ENCODE measurements at places on chromosomes 16 and 17. TPM values are rescaled to one million over a fixed set of nuclear protein-coding genes. Genes with fewer than 3 reads are reported as not detected.

DNA sequence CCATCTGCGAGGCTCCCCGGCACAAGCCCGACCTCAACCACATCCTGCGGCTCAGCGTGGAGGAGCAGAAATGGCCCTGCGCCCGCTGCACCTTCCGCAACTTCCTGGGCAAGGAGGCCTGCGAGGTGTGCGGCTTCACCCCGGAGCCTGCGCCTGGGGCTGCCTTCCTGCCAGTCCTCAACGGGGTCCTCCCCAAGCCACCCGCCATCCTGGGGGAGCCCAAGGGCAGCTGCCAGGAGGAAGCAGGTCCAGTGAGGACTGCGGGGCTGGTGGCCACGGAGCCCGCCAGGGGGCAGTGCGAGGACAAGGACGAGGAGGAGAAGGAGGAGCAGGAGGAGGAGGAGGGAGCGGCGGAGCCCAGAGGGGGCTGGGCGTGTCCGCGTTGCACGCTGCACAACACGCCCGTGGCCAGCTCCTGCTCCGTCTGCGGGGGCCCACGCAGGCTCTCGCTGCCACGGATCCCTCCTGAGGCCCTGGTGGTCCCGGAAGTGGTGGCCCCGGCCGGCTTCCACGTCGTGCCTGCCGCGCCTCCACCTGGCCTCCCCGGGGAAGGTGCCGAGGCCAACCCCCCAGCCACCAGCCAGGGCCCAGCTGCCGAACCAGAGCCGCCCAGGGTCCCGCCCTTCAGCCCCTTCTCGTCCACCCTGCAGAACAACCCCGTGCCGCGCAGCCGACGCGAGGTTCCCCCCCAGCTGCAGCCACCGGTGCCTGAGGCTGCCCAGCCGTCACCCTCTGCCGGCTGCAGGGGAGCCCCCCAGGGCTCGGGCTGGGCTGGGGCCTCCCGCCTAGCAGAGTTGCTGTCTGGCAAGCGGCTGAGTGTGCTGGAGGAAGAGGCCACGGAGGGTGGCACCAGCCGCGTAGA lies 13.1 kb upstream of the PRR35 start:
- peaks cover 2% of the 10 kb centered on the region for H3K36me3 ChIP-seq
- no peaks in the 10 kb centered on the region for H3K27me3 ChIP-seq
- peak; percentile 57 for DNase-seq
- no peak overlapping the region for H3K4me3 ChIP-seq
- H3K4me1 ChIP-seq, result no peaks in the 10 kb centered on the region

DNA sequence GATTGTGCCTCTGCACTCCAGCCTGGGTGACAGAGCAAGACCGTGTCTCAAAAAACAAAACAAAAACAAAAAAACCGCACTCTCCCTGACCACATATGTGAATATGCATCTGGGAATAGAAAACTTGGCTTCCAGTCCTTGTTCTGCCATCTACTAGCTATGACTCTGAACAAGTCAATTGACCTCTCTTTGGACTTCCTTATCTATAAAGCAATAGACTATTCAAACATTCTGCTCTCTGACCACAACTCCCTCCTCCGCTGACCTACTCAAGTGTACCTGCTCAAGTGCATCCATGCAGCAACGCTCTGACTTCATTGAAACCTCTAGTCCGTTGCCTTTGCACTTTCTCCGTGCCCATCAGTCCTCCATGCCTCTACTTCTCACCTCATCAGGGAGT lies 52.6 kb upstream of the KDM6B start:
- no peak for DNase-seq
- H3K4me1 ChIP-seq, result no peaks in the 10 kb centered on the region
- H3K27me3 ChIP-seq, result peaks cover 11% of the 10 kb centered on the region
- no peaks in the 10 kb centered on the region for H3K36me3 ChIP-seq

DNA sequence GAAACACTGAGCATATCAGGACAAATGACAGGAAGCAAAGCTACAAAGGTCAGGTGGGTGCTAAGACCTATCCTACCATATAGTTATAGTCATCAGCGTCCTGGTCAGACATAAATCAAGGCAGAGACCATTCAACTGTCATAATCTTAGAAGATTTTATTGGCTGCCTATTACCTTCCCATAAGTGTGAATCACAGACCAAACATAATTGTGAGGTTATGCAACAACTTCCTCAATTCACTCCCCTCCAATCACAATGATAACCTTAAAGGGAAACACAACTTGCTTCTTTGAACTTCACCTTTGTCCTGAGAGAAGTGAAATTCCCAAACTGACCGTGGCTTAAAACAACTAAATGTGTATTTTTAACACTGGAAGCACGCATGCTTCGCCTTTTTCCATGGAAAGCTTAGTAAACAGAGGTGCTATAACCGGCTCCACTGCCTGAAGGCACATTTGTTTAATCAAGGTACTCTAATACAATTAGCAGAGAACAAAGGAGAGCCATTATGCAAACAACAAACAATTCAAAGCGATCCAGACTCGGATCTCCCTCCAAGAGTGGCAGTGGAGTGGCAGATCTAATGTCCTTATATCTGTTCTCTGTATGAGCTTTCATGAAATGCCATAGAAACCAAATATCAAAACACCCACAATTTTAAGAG lies 84.9 kb downstream of the TMEM114 start:
- DNase-seq, result no peak
- no peak overlapping the region for H3K4me3 ChIP-seq
- peaks cover 12% of the 10 kb centered on the region for H3K27me3 ChIP-seq
- H3K27ac ChIP-seq, result no peak overlapping the region
- H3K36me3 ChIP-seq, result no peaks in the 10 kb centered on the region

GRCh38 chr17:8029121-8029520 lies 9.7 kb upstream of the ALOX15B start:
- no peaks in the 10 kb centered on the region for H3K36me3 ChIP-seq
- no peak overlapping the region for H3K4me3 ChIP-seq
- H3K27me3 ChIP-seq, result peaks cover 29% of the 10 kb centered on the region

GRCh38 chr16:77822661-77823060 lies 34.3 kb downstream of the VAT1L start:
- no peaks in the 10 kb centered on the region for H3K4me1 ChIP-seq
- no peak overlapping the region for H3K27ac ChIP-seq
- H3K4me3 ChIP-seq, result no peak overlapping the region
- H3K27me3 ChIP-seq, result peaks cover 14% of the 10 kb centered on the region
- no peaks in the 10 kb centered on the region for H3K36me3 ChIP-seq
- no peak for DNase-seq

- no peaks in the 10 kb centered on the region for H3K27me3 ChIP-seq
- H3K4me1 ChIP-seq, result no peaks in the 10 kb centered on the region
- H3K36me3 ChIP-seq, result peaks cover 83% of the 10 kb centered on the region
- H3K27ac ChIP-seq, result no peak overlapping the region
- no peak overlapping the region for H3K4me3 ChIP-seq
These were observed 102.7 kb downstream of the ABCC6 start for GRCh38 chr16:16120382-16121184.

GRCh38 chr16:77511053-77511452 lies 76.2 kb upstream of the ADAMTS18 start:
- peaks cover 4% of the 10 kb centered on the region for H3K27me3 ChIP-seq
- no peaks in the 10 kb centered on the region for H3K36me3 ChIP-seq
- no peak overlapping the region for H3K4me3 ChIP-seq
- H3K4me1 ChIP-seq, result no peaks in the 10 kb centered on the region
- no peak overlapping the region for H3K27ac ChIP-seq

GRCh38 chr17:81697261-81698044 lies 5.7 kb upstream of the MRPL12 start:
- H3K4me3 ChIP-seq, result no peak overlapping the region
- peaks cover 22% of the 10 kb centered on the region for H3K4me1 ChIP-seq
- no peak overlapping the region for H3K27ac ChIP-seq
- DNase-seq, result no peak
- peaks cover 22% of the 10 kb centered on the region for H3K36me3 ChIP-seq

DNA sequence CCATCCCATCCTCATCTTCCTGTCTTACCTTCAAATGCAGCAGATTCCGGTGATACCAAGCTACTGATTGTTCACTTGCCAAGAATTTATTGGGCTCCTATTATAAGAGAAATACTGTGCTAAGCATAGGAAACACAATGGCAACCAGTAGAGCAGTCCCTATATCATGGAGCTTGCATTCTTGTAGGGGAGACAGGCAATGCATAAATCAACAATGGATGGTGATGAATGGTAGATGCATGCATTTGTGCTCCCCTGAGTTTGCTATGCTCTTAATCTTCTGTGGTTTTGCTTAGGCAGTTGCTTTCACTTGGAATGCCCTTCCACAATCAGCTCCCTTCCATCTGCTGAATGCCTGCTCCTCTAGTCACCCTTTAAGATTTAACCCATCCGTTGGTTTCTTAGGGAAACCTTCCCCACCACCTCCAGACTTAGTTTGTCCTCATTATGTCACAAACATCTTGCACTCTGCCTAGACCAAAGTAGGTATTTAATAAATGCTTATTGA lies 200.2 kb upstream of the TOX3 start:
- no peaks in the 10 kb centered on the region for H3K27me3 ChIP-seq
- H3K36me3 ChIP-seq, result no peaks in the 10 kb centered on the region

DNA sequence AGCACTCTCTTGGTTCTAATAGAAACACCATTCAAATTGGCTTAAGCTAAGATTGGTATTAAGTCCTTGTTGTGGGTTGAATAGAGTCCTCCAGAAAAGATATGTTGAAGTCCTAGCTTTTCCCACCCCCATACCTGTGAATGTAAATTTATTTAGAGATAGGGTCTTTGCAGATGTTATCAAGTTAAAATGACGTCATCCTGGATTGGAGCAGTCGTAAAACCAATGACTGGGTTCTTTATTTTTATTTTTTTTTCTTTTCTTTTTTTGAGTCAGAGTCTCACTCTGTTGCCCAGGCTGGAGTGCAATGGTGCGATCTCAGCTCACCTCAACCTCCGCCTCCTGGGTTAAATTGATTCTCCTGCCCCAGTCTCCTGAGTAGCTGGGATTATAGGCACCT lies 658.6 kb upstream of the RBFOX1 start:
- H3K4me1 ChIP-seq, result no peaks in the 10 kb centered on the region
- H3K27me3 ChIP-seq, result no peaks in the 10 kb centered on the region
- DNase-seq, result no peak
- H3K36me3 ChIP-seq, result no peaks in the 10 kb centered on the region

DNA sequence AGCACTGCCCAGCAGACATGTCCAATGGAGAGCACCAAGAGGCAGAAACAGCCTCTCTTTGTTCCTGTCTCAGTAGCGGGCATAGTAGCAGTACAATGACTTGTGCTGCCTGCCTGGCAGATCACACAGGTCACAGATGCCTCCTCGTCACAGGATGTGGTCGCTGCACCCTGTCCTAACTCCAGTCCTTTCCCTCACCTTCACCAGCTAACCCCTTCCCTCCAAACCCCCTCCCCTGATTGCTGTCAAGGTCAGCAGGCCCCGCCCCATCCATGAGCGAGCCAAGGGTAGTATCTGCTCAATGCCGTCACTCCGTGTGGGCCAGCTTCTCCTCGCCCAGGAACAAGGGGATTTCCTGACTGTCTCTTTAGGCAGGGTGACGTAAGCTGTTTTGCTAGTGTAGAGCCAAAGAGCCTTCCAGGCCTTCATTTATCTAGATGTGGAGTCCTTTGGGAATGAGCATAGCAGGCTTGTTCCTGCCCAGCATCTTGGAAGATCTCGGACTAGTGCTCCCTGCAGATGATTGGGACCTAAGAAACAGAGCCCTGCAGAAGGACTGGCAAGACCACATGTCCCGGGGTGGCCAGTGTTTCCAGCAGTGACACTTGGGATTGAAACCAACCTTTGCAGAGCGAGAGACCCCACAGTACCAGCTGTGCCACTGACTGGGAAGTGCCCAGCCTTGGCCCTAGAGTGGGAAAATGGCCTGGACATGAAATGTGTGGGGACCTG lies 75.9 kb upstream of the TNRC6C start:
- peak overlapping the region; percentile 57 for H3K4me3 ChIP-seq
- H3K27ac ChIP-seq, result peak overlapping the region; percentile 89
- DNase-seq, result peak; percentile 91

GRCh38 chr17:78272914-78273258 lies 41.5 kb downstream of the TMEM235 start:
- H3K4me3 ChIP-seq, result no peak overlapping the region
- no peaks in the 10 kb centered on the region for H3K27me3 ChIP-seq
- no peaks in the 10 kb centered on the region for H3K36me3 ChIP-seq
- peaks cover 37% of the 10 kb centered on the region for H3K4me1 ChIP-seq

DNA sequence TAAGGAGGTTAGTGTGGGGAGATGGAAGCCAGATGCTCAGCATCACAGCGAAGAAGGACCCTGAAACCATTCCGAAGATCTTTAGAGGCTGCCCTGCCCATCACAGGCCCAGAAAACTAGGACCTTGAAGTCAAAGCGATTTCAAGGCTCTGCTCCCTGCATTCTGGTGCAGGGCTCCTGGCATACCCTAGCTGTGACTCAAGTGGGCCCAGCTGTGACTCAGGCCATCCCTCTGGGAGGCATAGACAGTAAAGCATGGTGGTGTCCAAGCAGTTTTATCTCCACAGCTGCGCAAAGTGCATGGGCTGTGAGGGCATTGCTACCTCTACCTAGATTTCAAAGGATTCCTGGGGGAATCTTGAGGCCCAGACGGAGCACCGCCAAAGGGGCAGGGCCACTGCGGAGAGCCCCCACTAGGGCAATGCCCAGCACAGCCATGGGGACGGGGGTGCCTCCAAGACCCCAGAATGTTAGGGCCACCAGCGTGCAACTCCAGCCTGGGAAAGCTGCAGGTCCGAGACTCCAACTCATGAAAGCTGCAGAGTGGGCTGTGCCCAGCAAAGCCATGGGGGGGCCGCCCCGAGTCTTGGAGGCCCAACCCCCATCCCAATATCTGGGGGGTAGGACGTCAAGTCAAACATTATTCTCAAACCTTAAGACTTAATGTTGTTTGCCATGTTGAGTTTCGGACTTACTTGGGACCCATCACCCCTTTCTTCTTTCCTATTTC lies 11.7 kb upstream of the ZNF594 start:
- H3K27me3 ChIP-seq, result no peaks in the 10 kb centered on the region
- no peak overlapping the region for H3K4me3 ChIP-seq
- no peak overlapping the region for H3K27ac ChIP-seq
- H3K4me1 ChIP-seq, result peaks cover 5% of the 10 kb centered on the region

GRCh38 chr16:68417711-68418301 lies 30.5 kb downstream of the SMPD3 start:
- H3K36me3 ChIP-seq, result no peaks in the 10 kb centered on the region
- DNase-seq, result peak; percentile 86
- no peaks in the 10 kb centered on the region for H3K27me3 ChIP-seq
- peaks cover 48% of the 10 kb centered on the region for H3K4me1 ChIP-seq
- H3K4me3 ChIP-seq, result peak overlapping the region; percentile 64

- no peak overlapping the region for H3K4me3 ChIP-seq
- no peaks in the 10 kb centered on the region for H3K27me3 ChIP-seq
- H3K36me3 ChIP-seq, result no peaks in the 10 kb centered on the region
- peaks cover 2% of the 10 kb centered on the region for H3K4me1 ChIP-seq
- DNase-seq, result no peak
These were observed 25.7 kb downstream of the CHD9 start for GRCh38 chr16:53080345-53081031.

- no peaks in the 10 kb centered on the region for H3K36me3 ChIP-seq
- H3K27me3 ChIP-seq, result peaks cover 2% of the 10 kb centered on the region
- no peak for DNase-seq
- no peak overlapping the region for H3K4me3 ChIP-seq
- H3K4me1 ChIP-seq, result peaks cover 4% of the 10 kb centered on the region
- H3K27ac ChIP-seq, result no peak overlapping the region
These were observed 70.0 kb upstream of the PMFBP1 start for GRCh38 chr16:72241930-72242329.

- no peak for DNase-seq
- no peaks in the 10 kb centered on the region for H3K36me3 ChIP-seq
- H3K27ac ChIP-seq, result no peak overlapping the region
- peaks cover 39% of the 10 kb centered on the region for H3K27me3 ChIP-seq
These were observed 93.1 kb upstream of the TMEM97 start for GRCh38 chr17:28225867-28226266.

Gene ZNF689
- total RNA-seq, result 9.9 TPM

Gene GNAO1
- total RNA-seq, result 1.3 TPM

Gene FOXL1
- total RNA-seq, result not detected

Gene CCL4L2
- 48.9 TPM for total RNA-seq

Gene ASGR2
- not detected for total RNA-seq

Gene KCNH4
- 0.40 TPM for total RNA-seq

Gene CD7
- total RNA-seq, result 570 TPM

Gene TMC7
- total RNA-seq, result not detected

All from activated CD4-positive, alpha-beta memory T cell treated with anti-CD3 and anti-CD28 coated beads for 36 hours (primary cell).